ENCODE measurements at places on chromosomes 3 and 15.

GRCh38 chr3:14360123-14360881, 42.1 kb upstream of the SLC6A6 start:
- DNase-seq = peak; percentile 82

DNA sequence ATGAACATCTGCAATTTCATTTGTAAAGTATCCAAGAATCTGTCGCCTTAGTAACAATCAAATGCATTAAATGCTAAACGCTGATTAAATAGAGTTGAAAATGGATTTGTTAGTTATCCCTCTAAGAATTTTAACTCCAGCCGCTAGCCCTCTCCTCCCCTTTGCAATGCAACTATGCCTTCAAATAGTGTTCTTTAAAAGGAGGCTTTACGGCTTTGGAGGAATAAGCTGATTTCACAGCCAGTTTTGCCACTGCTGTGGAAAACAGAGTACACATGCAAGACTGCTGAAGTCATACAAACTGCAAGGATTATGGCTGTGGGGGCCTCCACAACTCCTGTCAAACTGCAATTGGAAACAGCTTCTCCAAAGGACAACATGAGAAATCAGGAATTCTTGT, 89.2 kb downstream of the CERS3 start:
- no peak for DNase-seq

DNA sequence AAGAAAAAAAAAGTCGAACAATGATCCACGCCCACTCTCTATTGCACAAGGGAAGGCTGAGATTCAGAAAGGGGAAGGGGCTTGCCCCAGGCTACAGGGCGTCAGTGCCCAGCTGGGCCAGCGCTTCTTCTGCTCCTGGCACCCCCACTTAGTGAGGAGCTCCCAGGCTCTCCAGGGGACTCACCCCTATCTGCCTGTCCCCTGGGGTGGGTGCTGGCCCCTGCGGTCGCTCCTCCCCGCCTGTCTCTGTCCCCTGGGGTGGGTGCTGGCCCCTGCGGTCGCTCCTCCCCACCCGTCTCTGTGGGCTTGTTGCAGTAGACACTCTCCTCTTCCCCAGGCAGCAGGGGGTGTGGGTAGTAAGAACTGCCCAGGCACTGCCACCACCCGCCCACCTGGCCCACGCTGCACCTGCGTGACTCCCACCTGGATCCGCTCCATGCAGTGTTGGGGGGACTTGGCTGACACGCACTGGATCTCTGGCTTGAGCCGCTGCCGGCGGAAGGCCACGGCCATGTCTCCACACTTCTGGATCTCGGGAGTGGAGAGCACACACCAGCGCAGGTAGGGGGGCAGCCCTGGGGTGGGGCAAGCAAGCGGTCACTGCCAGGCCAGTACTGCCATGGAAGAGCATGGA, 14.6 kb downstream of the MELTF start:
- no peak for DNase-seq

DNA sequence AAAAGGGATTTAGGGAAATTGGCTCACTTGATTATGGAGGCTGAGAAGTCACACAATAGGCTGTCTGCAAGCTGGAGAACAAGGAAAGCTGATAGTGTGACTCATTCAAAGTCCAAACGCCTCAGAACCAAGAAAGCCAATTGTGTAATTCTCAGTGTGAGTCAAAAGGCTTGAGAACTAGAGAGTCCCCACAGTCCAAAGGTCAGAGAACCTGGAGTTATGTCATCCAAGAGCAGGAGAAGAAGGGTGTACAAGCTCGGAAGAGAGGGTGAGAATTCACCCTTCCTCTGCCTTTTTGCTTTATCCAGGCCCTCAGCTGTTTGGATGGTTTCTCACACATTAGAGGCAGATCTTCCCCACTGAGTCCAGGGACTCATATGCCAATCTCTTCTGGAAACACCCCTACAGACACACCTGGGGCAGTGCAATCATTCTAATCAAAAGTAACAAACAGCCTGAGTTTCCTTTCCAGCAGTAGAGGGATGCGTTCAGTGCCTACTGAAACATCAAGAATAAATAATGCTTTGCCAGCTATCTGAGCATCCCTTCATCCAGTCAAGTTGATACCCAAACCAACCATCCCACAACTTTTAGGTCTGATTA, 271.5 kb downstream of the SATB1 start:
- DNase-seq = peak; percentile 4

All from urothelium cell line (cell line).